Activated CD8-positive, alpha-beta memory T cell treated with anti-CD3 and anti-CD28 coated beads for 1 hour (primary cell): ENCODE measurements at places on chromosomes 12 and 14.

- no peak for DNase-seq
Observed at GRCh38 chr14:35189422-35189821, 67.1 kb downstream of the PRORP start.

- DNase-seq, result no peak
Observed at GRCh38 chr12:19199332-19199731, 69.8 kb downstream of the PLEKHA5 start.

- DNase-seq, result no peak
Observed at GRCh38 chr14:38502239-38502638, 246.3 kb upstream of the CLEC14A start.

- DNase-seq, result no peak
Observed at GRCh38 chr14:69351911-69352310, 46.2 kb downstream of the ERH start.

DNA sequence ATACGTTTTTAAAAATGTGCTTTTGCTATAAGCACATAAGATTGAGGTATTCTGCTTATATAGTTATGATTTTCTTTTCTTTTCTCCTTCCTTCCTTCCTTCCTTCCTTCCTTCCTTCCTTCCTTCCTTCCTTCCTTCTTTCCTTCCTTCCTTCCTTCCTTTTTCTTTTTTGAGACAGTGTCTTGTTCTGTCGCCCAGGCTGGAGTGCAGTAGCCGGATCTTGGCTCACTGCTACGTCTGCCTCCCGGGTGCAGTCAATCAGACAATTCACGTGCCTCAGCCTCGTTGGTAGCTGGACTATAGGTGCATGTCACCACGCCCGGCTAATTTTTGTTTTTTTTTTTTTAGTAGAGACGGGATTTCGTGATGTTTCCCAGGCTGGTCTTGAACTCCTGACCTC, 5.8 kb downstream of the CFAP54 start:
- DNase-seq, result no peak

GRCh38 chr12:131391399-131391798, 319.5 kb upstream of the SFSWAP start:
- no peak for DNase-seq

DNA sequence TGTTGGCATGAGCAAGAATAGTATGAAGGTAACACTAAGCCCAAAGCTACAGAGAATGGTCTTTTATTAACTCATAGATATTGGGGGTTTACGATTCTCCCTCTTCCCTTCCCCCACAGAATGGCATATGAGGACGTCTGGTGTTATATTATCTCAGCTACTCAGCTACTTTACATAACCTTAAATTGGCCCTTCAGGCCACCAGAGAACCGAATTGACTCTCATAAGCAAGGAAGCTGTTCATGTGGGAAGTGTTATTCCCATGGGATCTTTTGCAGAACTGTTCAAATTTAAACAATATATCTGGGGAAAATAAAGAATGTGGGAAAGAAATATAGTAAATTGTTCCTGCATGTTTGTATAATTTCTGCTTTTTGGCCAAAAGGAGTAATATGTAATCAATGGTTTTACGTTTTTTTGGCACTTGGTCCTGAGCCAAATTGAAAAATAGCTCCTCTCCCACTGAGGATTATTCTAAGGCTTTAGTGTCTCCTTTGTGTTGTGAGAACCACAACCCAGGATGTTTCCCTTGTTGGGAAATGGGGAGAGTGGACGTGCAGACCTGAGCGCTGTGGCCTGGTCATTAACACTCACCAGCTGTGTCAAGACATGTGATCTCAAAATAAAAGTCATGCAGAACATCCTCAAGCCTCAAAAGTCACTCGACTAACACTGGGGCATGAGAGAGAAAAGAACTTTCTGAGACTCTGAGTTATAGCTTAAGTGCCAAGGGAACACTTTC, 31.8 kb upstream of the CMAS start:
- no peak for DNase-seq

GRCh38 chr12:38587594-38587993, 271.0 kb downstream of the ALG10B start:
- DNase-seq, result no peak

DNA sequence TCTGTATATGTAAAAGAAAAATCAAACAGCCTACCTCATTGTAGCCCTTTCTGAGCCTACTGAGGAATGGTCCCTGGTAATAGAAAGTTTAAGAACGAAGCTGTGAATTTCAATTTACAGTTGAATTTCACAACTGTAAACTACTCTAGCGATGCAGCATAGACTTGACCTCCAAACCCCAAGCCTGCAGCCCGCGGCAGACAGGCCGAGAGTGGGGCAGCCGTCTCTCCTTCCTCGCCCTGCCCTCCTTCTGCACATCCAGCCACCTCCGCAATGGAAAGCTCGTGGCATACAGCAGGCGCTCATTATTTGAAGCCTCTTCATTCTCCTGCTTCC, 15.3 kb downstream of the RNASE2 start:
- DNase-seq, result no peak

DNA sequence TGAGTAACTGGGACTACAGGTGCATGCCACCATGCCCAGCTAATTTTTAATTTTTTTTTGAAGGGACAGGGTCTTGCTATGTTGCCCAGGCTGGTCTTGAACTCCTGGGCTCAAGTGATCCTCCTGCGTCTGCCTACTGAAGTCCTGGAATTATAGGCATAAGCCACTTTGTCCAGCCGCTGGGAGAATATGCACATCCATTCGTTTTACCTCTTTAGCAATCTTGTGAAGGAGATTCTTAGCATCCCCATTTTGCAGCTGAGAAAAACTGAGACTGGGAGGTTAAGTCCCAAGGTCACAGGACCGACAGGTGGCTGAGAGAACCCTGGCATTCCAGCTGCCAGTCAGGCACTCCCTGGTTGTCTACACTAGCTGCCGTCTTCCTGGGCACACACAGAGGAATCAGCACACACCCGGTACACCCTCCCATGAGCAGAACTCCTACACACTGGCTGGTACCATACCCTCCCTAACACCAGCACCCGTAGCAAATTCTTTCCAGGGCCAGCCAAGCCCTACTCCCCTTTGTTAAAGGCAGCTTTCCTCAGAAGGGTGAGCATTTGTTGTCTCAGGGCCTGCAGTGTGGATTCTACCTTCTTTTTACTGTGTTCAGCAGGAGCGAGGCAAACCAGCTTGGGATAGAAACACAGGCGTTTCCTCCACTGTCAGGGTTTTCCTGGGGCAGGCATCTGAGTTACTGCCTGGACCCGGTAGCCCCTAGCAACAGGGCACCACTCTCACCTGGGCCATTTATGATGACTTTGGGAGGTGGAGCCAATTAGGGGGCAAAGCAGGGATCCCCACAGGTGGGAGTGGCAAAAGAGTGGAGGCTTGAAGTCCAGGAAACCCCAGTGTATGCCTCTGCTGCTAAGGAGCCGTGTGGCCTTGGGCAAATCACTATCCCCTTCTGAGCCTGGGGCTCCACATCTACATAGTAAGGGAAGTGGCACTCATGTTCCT, 70.2 kb downstream of the IRF2BPL start:
- no peak for DNase-seq

DNA sequence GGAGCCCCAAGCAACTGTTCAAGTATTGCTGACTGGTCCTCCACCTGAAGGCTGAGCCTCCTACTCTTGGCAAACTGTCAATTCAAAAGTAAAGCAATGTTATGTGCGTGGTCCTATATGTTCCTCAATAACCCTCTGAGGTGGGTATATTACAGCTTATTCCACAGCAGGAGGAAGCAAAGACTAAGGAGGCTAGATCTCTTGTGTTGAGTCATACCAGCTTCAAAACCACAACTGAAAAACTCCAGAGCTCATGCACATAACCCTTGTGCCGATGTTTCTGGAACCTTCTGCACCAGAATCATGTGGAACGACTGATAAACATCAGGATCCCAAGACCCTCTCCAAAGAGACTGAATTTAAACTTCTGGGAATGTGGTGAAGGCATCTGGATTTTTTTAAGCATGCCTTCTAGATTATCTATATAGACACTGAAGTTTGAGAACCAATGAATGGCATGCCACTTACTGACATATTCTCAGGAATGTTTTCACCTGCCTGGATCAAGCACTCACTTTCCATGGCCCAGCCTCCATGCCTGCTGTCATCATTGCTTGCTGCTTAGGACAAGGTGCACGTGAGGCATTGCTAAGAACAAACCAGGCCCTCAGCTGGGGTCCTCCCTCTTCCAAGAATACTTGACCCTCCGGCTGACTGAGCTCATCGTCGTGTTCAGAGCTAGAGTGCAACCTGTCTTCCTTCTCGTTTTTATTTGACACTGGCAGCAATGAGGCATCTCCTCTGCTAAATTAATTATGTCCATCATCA, 194.7 kb downstream of the BCL11B start:
- DNase-seq, result no peak

- no peak for DNase-seq
Observed at GRCh38 chr14:87131879-87132278, 861.1 kb downstream of the GALC start.

DNA sequence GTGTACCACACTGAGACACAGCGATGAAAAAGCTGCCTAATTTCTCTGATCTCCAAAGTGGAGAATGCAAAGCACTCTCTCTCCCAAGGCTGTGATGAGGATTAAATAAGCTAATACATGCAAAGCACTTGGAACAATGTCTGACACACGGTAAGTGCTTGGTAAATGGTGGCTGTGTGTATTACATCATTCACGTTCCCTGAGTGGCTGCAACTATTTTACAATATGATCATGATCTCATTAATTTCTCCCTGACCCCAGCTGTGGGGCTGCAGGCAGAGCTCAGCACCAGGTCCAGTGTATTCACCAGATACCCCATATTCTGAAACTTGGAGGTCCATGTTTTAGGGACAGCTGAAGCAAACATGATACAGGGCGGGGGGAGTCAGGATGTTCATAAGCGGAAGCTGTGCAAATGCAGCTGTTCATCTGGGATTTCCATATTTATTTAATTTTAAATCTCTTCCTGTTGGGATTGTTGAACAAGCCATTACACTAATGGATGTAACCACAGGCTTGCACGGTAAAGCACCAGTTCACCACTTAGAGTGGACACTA, 106.4 kb downstream of the CCDC60 start:
- no peak for DNase-seq

- no peak for DNase-seq
Observed at GRCh38 chr12:61916831-61917230, 343.4 kb upstream of the USP15 start.

DNA sequence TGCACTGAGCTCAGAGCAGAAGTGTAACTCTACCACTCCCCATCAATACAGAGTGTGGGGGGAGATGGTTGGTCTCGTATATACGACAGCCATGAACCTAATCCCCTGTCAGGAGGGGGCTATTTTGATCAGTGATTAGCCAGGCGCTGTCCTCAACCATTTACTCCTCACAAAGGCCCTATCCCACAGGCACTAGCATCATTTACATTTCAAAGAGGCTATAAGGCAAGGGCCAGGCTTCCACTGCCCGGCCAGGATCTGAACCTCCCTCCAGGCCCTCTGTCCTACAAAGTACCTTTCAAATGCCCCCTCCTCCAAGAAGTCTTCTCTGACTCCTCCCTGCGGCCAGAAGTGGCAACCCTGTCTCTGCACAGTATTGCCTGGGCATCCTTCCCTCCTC, 74.7 kb downstream of the ITPK1 start:
- no peak for DNase-seq

GRCh38 chr14:38762845-38763244, 340.2 kb downstream of the SEC23A start:
- no peak for DNase-seq

- no peak for DNase-seq
Observed at GRCh38 chr14:71242237-71242748, 335.0 kb downstream of the PCNX1 start.

DNA sequence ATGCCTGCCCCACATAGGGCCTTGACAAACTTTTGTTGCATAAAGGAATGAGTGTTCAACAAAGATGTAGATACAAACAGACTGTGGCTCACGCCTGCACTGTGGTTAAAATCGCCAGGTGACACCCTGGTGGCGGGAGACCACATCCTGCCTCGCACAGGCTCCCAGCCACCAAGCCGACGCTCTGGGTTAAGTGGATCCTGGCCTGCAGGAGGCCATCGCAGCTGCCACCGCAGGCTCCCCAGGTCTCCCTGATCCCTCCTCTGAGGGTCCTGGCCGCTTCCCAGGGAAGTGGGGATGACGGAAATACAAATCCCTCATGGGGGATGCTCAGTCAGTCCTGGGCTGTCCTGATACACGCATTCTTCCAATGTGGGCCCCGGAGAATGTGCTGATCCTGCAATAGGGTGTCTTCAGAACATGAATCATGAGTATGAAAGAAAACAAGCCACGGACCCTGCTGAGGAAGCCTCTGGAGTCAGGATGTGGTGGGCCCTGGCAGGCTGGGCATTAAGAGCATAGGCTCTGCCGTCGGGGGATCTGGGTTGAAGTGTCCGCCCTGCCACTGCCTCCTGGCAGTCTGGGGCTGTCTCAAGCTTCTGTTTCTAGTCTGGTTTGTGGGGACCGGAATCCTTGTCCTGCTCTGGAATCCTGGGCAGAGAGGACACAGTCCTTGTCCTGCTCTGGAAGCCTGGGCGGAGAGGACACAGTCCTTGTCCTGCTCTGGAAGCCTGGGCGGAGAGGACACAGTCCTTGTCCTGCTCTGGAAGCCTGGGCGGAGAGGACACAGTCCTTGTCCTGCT, 53.5 kb upstream of the BEGAIN start:
- DNase-seq, result peak; percentile 19

DNA sequence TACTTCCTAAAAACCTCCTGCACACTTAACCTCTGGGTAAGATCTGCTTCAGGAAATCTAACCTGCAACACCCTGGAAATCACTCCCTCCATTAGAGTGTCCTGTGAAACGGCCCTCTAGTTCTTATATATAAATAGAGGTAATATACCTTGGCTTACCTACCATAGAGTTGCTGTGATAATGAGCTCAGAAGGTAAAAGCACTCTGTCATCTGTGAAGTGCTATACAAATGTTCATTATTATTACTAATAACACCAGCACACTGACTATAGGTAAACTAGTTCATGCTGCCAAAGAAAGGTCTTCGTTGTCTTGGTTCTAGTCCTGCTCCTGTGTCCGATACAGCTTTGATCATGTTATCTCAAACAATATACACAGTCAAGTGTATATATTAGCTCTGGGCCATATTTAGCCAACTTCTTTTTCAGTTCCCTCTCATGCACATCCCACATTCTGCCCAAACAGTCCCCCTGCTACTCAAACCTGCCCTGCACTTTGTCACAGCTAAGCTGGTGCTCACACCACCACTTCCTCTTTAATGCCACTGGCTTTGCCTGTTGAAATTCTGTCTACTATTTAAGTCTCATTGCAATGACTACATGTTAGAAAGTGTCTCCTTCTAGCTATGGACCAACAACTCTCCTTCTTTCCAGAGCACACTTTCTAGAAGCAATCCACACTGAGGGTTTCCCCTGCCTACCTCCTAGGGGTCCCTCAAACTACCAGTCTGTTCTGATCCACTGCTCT, 5.1 kb downstream of the E2F7 start:
- no peak for DNase-seq

- DNase-seq, result no peak
Observed at GRCh38 chr12:29782871-29783772, 620 bp downstream of the TMTC1 start.

- no peak for DNase-seq
Observed at GRCh38 chr12:94640134-94640928, 10.0 kb downstream of the TMCC3 start.
